Activated T-helper 17 cell treated with anti-CD3 and anti-CD28 coated beads, Interleukin-2, amount 50 U/mL, for 72 hours (primary cell): ENCODE measurements at places on chromosomes 1 and 21. TPM values are rescaled to one million over a fixed set of nuclear protein-coding genes. Genes with fewer than 3 reads are reported as not detected.

DNA sequence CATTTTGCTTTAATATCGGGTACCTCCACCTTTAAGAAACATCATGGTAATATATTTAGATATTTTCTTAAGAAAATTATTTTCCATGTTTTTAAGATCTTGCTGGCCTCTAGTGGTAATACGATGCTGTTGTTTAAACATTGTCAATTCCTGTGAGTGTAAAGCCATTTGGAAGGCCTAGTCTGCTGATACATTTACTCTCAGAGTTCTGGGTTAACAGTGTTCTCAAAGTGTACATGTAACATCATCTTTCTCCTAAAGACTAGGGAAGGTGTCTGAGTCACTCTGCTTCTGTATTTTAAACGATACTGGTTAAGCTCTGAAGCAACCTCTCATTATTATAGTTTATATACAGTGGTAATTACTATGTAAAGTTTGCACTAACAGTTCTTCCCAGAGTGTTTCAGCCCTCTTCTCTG, 189.1 kb downstream of the RASAL2 start:
- ATAC-seq: no peak

DNA sequence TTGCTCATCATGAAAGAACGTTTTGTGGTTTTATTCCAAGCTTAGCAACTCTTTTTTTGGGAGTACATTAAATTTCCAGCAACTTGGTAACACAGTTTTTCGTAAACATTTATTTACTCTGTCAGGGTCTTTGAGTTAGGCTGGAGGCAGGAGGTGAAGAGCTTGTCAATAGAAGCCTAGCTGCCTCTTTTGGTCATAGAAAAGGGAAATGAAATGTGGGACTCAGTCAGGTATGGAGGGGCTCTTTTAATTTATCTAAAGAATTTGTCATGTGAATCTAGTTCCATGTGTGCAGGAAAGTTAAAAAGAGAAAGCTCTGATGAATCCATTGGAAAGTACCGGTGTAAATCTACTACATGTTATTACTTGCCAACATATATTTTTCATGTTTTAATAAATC, 45.9 kb upstream of the PRMT6 start:
- no peak for ATAC-seq

- no peak for ATAC-seq
These were observed 24.0 kb upstream of the DISC1 start for GRCh38 chr1:231602673-231602984.

RGS8 gene
- 0.08 TPM for total RNA-seq

DNA sequence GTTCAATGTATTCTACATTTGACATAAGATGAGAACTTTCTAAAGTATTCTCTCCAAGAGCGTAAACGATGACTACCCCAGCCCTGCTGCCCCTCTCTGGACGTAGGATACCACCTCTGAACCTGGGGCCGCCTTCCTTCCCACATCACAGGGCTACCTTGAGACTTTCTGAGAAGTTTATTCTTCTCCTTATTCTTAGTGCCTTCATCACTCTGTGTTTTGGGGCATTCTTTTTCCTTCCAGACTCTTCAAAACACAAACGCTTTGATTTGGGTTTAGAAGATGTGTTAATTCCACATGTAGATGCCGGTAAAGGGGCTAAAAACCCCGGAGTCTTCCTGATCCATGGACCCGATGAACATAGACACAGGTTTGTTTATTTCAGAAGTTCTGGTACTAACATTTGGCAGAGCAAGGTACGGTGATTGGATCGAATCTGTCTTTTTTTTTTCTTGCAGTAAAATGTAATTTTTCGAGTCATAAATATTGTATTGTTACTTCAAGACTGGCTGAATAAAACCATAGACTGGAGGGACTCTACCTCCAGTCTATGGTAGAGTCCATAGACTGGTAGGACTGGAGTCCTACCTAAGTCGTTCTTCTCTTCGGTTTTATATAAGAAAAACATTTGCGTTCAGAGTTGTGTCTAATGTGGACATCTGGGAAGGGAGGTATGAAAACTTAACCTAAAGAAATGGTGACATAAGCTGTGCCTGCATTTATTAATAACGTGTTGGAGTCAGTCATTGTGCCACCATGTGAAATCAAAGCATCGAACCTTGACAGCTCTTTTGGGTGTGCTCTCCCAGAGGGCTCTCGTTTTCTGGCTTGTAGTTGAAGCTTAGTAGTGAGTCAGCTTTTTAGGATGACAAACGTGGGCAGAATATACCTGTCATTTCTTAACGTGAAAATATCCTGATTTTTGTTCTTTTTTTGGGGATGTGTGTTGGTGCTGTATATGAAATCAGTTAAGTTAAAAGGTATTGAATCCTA, 1.2 kb downstream of the MAN1A2 start:
- ATAC-seq: peak; percentile 49

DNA sequence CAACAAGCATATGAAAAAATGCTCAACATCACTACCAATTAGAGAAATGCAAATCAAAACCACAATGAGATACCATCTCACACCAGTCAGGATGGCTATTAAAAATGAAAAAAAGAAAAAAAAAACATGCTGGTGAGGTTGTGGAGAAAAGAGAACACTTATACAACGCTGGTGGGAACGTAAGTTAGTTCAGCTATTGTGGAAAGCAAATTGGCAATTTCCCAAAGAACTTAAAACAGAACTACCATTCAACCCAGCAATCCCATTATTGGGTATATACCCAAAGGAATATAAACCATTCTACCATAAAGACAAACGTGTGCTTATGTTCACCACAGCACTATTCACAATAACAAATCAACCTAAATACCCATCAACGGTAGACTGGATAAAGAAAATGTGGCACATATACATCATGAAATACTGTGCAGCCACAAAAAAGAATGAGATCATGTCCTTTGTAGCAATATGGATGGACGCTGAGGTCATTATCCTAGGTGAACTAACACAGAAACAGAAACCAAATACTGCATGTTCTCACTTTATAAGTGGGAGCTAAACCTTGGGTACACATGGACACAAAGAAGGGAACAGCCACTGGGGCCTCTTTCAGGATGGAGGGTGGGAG, 49.5 kb downstream of the LYST start:
- no peak for ATAC-seq

COG2 gene
- 11.6 TPM for total RNA-seq

GRCh38 chr1:18637511-18637960, 6.9 kb downstream of the PAX7 start:
- ATAC-seq: no peak

- ATAC-seq: no peak
These were observed 69.0 kb downstream of the BRINP2 start for GRCh38 chr1:177239792-177240191.

DNA sequence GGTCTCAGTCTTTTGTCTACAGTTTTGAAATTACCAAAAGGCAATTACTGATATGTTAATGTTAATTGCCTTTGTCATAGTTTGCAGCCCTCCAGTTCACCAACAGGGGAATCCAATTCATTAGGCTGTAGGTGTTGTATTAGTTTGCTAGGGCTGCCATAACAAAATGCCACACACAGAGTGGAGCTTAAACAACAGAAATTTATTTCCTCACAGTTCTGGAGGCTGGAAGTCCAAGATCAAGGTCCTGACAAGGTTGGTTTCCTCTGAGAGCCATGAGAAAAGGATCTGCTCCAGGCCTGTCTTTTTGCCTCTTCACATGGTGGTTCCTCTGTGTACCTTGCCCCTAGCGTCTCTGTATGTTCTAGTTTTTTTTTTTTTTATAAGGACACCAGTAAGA, 1.3 kb downstream of the RTCA start:
- no peak for ATAC-seq

DNA sequence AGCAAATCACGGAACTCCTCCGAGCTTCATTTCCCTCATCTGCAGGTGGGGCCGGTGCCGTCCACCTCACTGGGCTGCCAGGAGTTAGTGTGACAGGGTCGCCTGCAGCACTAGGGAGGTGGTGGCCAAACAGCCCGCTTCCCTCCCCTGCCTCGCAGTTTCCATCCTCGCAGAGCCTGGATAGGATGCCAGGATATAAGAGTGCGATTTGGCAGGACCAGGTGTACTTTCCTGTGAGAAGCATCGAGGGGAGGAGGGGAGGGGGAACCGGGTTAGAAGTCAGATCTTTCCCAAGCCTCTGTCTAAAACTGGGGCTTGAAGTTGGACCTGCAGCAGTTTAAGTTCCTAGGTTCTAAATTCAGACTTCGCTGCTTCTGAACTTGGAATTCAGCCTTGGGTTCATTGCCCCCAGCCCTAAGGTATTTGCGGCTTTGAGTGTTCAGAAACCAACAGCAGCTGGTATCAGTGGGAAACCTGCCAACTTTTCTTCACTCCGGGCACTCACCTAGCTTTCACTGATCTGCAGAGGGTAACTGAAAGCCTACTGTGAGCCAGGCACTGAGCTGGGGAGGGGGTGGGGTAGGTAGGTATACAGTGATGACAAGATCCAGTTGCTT, 1.7 kb upstream of the JUN start:
- ATAC-seq: no peak

- ATAC-seq: no peak
These were observed 22.5 kb upstream of the SLC27A3 start for GRCh38 chr1:153752571-153753195.

- no peak for ATAC-seq
These were observed 72.2 kb upstream of the RALGPS2 start for GRCh38 chr1:178652506-178653490.

PAPPA2 gene
- 0.17 TPM for total RNA-seq

DNA sequence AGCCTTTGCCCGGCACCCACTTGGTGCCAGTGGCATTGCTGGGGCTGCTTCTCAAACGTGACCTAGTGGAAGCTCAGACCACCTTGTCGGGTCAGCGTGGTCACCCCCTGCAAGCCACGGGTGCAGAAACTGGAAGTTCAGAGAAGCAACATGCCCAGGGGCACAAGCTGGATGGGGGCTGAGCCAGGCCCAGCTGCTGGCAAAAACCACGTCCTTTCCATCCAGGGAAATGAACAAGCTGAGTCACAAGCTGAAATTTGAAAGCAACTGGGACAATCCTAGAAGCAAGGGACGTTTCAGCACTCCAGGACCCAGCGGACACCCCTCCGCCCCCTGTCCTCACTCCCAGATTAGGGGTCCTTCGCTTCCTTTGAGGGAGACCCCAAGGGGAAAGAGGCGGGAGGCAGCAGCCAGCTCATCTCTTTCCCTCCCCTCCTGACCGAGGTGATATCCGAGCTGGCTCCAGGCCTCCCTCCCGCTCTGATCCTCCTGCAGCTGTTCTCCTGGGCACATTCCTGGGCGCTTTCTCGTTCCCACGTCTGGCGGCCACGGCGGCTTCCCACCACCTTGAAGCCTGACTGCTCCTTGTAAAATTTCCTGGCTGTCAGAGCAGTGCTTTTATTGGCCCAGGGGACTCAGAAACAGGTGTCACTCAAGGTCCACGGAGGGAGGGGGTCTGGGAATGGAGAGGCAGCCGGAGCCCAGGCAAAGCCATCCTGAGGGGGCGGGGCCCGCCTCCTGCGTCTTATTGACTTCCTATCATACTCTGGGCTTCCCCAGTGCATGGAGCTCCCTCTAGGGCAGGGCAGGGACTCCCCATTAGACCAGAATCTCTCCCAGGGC, 62.8 kb downstream of the PAX7 start:
- ATAC-seq: no peak

DNA sequence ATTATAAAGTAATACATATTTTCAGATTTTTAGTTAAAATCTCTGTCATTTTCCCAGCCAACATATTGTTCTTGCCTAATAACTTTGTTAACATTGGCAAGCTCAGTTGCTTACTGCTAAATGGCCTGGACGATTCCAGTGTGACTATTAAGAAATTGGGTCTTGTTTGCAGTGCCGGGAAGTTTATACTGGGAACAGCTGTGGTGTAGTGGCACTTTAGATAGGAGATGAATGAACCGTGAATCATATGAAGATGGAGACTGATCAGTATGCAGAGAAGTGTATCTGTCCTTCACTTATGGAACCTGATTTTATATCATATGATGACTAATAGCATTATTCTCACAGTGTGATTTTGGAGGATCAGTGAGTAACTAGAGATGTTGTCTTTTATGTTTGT, 3.3 kb downstream of the CHRM3 start:
- no peak for ATAC-seq

DNA sequence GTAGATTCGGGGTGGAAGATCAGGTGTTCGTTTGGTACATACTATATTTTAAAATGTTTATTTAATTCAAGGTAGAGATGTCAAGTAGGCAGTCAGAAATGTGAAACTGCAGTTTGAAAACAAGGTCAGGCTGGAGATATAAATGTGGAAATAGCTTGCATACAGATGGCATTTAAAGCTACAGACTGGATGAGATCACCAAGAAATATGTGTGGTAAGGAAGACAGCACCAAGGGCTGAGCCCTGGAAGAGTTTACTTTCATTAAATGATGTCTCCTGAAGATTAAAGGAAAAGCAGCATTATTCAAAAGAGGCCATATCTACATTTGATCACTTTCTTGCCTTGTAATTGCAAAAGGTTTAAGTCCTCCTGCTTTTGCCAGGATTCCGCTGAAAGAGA, 271.3 kb downstream of the PTBP2 start:
- no peak for ATAC-seq

GRCh38 chr1:244988521-244988920, 124.2 kb upstream of the HNRNPU start:
- ATAC-seq: no peak

- no peak for ATAC-seq
These were observed 4.1 kb downstream of the L1TD1 start for GRCh38 chr1:62198781-62199125.

SLC45A1 gene
- 0.42 TPM for total RNA-seq

GRCh38 chr1:38605063-38605462, 254.5 kb downstream of the RRAGC start:
- ATAC-seq: no peak

GRCh38 chr1:44603718-44604117, 70.6 kb downstream of the TMEM53 start:
- no peak for ATAC-seq

- ATAC-seq: no peak
These were observed 15.9 kb downstream of the TXNIP start for GRCh38 chr1:145980457-145980994.

AGBL4 gene
- not detected for total RNA-seq

GRCh38 chr1:232149287-232150201, 480.4 kb downstream of the SIPA1L2 start:
- ATAC-seq: no peak

CCDC30 gene
- total RNA-seq: 5.2 TPM

GRCh38 chr21:31566064-31566463, 93.4 kb upstream of the SOD1 start:
- ATAC-seq: no peak

DNA sequence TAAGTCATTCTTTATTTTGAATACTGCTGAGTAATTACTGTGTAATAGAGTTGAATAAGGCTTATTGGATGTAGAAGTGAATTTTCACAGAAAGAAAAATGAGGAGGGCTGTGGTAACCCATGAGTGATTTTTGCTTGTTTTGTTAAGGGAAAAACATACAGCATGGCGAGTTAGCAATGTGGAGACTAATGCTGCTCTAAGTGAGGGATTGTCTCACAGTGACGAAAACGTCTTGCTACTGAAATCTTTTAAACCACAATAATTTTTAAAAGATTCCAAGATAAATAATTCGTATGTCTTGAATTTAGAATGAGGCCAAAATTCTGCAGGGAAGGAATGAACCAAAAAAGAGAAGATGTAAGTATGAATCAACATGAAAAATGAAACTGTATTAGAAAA, 16.2 kb upstream of the PLA2G4A start:
- no peak for ATAC-seq

- ATAC-seq: no peak
These were observed 51.1 kb downstream of the HSF2BP start for GRCh38 chr21:43608225-43608624.

CD1C gene
- total RNA-seq: not detected

NHLH1 gene
- total RNA-seq: 1.1 TPM
